ENCODE measurements at places on chromosomes 12 and 14.
A peak's percentile ranks its signal among the peaks of the same experiment; 100 is the strongest.

DNA sequence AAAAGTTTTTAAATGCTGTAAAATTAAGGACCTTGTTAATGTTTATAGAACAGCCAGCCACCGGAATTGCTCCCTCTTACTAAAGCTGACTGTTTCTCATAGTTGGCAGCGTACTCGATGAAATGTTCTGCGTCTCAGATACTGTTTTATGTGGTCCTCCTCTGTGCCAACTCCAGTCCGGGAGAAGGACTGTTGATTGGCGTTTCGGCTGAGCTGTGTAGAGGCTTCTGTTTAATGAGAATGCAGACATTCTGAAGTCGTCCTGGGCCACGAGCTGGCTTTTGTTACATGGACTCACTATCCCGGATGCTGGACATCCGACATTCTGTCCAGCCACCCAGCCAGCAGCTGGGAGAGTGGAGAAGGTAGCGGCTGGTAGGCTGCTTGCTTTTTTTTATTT lies 75.4 kb downstream of the WDR20 start:
- DNase-seq: no peak

- DNase-seq: no peak
These were observed 7.1 kb downstream of the OSBPL8 start for GRCh38 chr12:76552343-76552938.

DNA sequence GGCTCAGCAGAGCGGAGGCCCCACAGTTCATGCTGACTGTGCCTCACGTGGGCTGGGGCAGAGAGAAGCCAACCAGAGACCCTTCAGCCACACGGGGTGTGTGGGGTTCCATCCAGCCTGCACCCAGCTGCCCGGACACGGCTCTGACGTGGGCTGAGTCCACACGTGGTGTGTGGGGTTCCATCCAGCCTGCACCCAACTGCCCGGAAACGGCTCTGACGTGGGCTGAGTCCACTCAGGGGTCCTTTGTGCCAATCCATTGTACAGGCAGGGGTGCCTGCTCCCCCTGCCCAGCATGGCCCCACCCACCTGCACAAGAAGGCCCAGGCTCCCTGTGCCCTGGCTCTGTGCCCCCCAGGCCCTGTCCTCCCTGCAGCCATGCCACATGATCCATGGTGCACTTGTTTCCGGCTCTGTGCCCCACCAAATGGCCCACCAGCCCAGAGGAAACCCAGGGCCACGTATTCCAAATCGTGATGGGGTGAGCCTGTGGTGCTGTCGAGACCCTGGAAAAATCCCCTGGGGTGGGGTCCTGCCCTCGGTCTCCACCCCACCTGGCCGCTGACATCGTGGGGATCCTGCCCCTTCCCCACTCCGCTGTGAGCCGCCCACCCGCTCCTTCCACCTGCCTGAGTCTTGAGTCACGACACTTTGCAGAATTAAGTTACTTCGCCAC lies 99.3 kb upstream of the SFSWAP start:
- no peak for DNase-seq

- no peak for DNase-seq
These were observed 108.5 kb downstream of the ANO6 start for GRCh38 chr12:45324391-45324790.

GRCh38 chr12:31954925-31955858 lies 4.0 kb upstream of the RESF1 start:
- DNase-seq: peak; percentile 27

- DNase-seq: no peak
These were observed 16.4 kb downstream of the LRCOL1 start for GRCh38 chr12:132593938-132594358.

- no peak for DNase-seq
These were observed 9.3 kb upstream of the TMEM106C start for GRCh38 chr12:47954058-47954457.

- no peak for DNase-seq
These were observed 354.2 kb downstream of the TMEM121 start for GRCh38 chr14:105880616-105881015.

DNA sequence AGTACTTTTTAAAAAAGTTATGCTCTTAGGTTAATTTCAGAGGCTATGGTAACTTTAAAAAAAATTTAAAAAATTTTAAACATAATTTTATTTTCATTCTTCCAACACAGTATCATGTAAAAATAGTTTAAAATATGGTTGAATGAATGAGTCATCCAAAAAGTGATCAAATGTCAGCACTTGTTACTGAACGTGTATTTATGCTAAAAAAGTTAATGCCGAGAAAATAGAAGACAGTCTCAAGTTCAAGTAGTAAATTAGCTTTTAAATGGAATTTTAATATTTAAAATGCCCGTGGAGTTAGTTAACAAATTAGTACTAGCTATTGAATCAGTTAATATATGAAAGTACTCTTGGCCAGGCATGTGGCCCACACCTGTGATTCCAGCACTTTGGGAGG lies 4.8 kb downstream of the AEBP2 start:
- no peak for DNase-seq

GRCh38 chr12:90630006-90630405 lies 325.0 kb downstream of the CCER1 start:
- no peak for DNase-seq

- no peak for DNase-seq
These were observed 98.7 kb upstream of the ATF1 start for GRCh38 chr12:50665170-50665569.

All from GF-D8 (cell line).